Melanocyte of skin (primary cell): ENCODE measurements at places on chromosomes 11 and 22. TPM values are rescaled to one million over a fixed set of nuclear protein-coding genes. Genes with fewer than 3 reads are reported as not detected.

The UCP3 gene
- total RNA-seq, result under 0.01 and 0.34 TPM in 2 replicates

The TRIM64C gene
- total RNA-seq, result not detected in 2 replicates

The UBQLN3 gene
- total RNA-seq, result under 0.01 TPM in 1 of 2 replicates, not detected in the other

The SCN3B gene
- total RNA-seq, result under 0.01 TPM in 1 of 2 replicates, not detected in the other

The TRPC6 gene
- total RNA-seq, result not detected in 2 replicates

The DMC1 gene
- total RNA-seq, result 0.69 and 1.8 TPM in 2 replicates

The WNT7B gene
- total RNA-seq, result not detected in 2 replicates

The TMPRSS4 gene
- total RNA-seq, result not detected in 2 replicates

The DUSP8 gene
- 0.73 and 2.8 TPM in 2 replicates for total RNA-seq

The KLHL35 gene
- 1.8 and 2.4 TPM in 2 replicates for total RNA-seq

The OR52H1 gene
- total RNA-seq, result 0.36 and 0.69 TPM in 2 replicates

The OMP gene
- total RNA-seq, result 1.5 TPM in 1 of 2 replicates, not detected in the other

The NOX4 gene
- total RNA-seq, result 3.1 and 3.7 TPM in 2 replicates

The CSF2RB gene
- under 0.01 TPM in 1 of 2 replicates, not detected in the other for total RNA-seq

The MS4A3 gene
- not detected in 2 replicates for total RNA-seq

The AP1B1 gene
- total RNA-seq, result 66.6 and 77.4 TPM in 2 replicates

The MMP12 gene
- total RNA-seq, result not detected in 2 replicates

The RGL4 gene
- under 0.01 TPM in 1 of 2 replicates, not detected in the other for total RNA-seq

The SPDYC gene
- total RNA-seq, result not detected in 2 replicates

The APOA4 gene
- not detected in 2 replicates for total RNA-seq

The KCNQ1OT1 gene
- 1.7 and 3.4 TPM in 2 replicates for total RNA-seq

The DCHS1 gene
- total RNA-seq, result 1.0 and 2.5 TPM in 2 replicates

The CLTCL1 gene
- 3.0 and 4.9 TPM in 2 replicates for total RNA-seq

The OR51E2 gene
- not detected in 2 replicates for total RNA-seq

The OR8D4 gene
- not detected in 2 replicates for total RNA-seq

The OR52N4 gene
- total RNA-seq, result not detected in 2 replicates

The OR51B2 gene
- 0.34 TPM in 1 of 2 replicates, not detected in the other for total RNA-seq

The SYT7 gene
- total RNA-seq, result under 0.01 and 0.67 TPM in 2 replicates

The USP35 gene
- 14.5 and 14.9 TPM in 2 replicates for total RNA-seq

The SYT8 gene
- not detected in 2 replicates for total RNA-seq
